ENCODE measurements at places on chromosomes 7 and 10. TPM values are rescaled to one million over a fixed set of nuclear protein-coding genes. Genes with fewer than 3 reads are reported as not detected.
A peak's percentile ranks its signal among the peaks of the same experiment; 100 is the strongest.

DNA sequence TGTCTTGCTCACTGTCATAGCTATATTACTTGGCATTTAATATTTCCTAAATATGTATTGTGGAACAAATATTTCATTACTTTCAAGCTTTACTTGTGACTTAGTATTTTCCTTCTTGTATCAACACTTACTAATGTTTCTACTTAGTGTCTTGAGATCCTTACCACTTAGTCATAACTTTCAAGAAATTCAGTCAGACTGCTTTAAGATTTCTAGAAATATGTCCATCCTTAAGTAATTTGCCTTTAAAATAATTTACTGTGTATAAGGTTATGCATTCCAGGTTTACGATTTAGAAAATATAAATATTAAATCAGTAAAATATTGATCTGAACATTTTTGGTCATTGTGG, 87.3 kb upstream of the CSTF2T start:
- H3K4me1 ChIP-seq, result no peaks in the 10 kb centered on the region
- no peak for DNase-seq
- H3K4me3 ChIP-seq, result no peak overlapping the region

Gene GIMAP8
- 6.7 TPM for total RNA-seq

DNA sequence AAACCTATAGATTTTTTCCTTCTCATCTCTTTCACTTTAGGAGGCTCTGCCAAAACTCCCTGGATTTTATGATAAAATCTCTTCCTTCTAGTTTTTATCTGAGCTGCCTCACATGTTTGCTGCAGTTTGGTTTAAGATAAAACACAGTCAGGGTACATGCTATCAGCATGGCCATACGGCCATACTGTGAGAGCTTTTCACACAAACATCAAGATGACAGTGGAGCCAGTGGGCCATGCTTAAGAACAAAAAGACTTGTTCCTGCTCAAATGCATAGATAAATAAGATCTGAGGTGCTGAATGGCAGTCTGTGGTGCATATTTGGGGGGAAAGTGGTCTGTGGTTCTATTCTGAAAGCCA, 91.0 kb downstream of the ELMO1 start:
- no peak for DNase-seq
- H3K4me1 ChIP-seq, result peaks cover 25% of the 10 kb centered on the region
- no peak overlapping the region for H3K4me3 ChIP-seq
- H3K36me3 ChIP-seq, result no peaks in the 10 kb centered on the region
- H3K27me3 ChIP-seq, result no peaks in the 10 kb centered on the region

Gene GNGT1
- total RNA-seq, result not detected

DNA sequence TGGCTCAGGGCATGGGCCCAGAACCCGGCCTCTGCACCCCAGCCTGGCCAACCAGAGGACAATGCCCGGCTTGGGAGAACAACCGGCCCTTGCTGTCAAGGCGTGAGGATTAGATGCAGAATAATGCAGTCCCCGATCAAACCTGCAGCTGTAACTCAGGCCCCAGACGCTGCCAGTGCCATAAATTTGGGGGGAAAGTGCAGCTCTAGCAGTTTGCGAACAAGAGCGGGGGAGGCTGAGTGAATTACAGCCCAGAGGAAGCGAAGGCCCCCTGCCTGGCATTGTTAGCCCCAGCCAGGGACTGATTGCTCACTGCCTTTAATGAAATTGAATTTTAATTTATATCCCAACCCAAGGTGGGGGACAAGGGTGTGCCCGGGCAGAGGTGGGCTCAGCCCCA, 38.0 kb upstream of the GNA12 start:
- H3K27ac ChIP-seq, result no peak overlapping the region
- no peaks in the 10 kb centered on the region for H3K27me3 ChIP-seq
- H3K4me3 ChIP-seq, result no peak overlapping the region
- peaks cover 18% of the 10 kb centered on the region for H3K4me1 ChIP-seq

DNA sequence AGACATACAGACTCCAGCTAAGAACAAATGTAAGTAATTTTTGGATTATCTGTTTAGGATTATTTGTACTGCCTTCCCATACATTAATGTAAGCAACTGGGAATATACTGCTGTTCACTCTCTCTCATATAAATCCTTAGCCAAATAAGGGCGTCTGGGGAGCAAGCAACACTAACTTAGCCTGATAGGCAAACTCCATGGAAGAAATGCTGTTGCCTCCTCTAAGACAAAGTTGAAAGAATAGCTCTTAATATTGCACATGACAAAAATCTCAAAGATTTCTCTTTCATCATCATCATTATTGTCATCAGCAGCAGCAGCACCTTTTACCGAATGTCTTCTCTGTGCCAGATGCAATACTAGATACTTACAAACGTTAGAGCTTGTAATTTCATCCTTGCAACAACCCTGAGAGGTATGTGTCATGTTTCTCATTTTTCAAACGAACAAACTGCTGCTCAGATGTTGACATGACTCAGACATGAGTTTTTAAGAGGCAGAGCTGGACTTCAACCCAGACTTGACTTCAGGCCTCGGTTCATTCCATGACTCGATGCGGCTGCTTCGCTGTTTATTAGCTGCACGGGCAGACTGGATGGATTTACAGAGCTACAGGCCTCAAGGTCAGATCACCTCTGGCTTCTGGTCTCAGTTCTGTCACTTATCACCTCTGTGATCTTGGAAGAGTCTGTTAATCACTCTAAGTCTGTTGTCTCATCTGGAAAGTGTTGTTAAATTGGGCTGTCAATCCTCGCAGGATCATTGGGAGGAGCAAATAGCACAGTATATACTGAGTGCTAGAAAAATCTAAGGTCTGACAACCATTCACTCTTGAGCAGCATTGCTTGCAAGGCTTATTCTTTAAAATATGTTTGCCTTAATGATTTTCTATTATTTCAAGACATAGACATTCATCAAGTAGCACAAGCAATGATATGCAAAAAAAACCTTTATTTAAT, 126.3 kb upstream of the CELF2 start:
- no peak overlapping the region for H3K4me3 ChIP-seq
- no peaks in the 10 kb centered on the region for H3K36me3 ChIP-seq
- H3K27me3 ChIP-seq, result no peaks in the 10 kb centered on the region
- DNase-seq, result no peak
- H3K4me1 ChIP-seq, result no peaks in the 10 kb centered on the region

Gene DYDC2
- total RNA-seq, result not detected

- no peaks in the 10 kb centered on the region for H3K4me1 ChIP-seq
- no peak for DNase-seq
- H3K36me3 ChIP-seq, result no peaks in the 10 kb centered on the region
Observed at GRCh38 chr10:34864149-34865067, 49.3 kb upstream of the PARD3 start.

Gene STEAP1B
- not detected for total RNA-seq

DNA sequence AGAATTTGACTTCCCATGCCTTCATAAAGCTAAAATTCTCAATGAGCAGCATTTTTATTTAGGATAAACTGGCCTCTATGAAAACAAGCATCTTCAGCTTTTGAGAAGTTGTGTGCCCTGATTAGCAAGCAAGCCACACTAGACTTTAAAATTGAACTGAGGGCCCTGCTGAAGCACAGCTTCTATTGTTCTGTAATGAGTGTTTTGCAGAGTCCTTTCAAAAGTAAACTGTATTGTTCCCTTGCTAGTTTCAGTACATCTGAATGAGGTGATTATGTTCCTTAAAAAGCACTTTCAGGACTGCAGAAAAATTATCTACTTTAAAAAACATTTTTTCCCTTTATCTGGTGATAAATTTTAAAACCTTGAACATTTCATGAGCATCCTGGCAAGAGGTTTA, 113.3 kb upstream of the PRPS1L1 start:
- no peaks in the 10 kb centered on the region for H3K36me3 ChIP-seq
- H3K4me1 ChIP-seq, result no peaks in the 10 kb centered on the region
- H3K27ac ChIP-seq, result no peak overlapping the region
- no peak overlapping the region for H3K4me3 ChIP-seq

- no peak for DNase-seq
- H3K4me1 ChIP-seq, result no peaks in the 10 kb centered on the region
- H3K27ac ChIP-seq, result no peak overlapping the region
- H3K27me3 ChIP-seq, result no peaks in the 10 kb centered on the region
Observed at GRCh38 chr10:128081720-128082119, 44.5 kb downstream of the MKI67 start.

Gene OR2A12
- total RNA-seq, result not detected

DNA sequence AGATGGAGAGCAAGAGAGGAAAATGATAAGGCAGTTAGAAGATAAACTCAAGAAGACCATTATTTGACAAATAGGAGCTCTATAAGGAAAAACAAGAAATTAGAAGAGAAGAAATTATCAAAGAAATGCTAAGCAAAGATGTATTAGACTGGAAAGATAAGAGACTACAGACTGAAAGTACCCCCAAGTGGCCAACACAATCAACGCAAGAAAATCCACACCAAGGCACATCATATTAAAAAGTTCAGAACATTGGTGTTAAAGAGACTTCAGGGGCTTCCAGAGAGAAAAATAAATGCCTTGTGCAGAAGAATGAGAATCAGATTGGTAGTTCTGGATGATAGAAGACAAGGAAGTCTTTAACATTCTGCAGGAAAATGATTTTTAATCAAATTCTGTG, 46.0 kb downstream of the SH2D4B start:
- no peak overlapping the region for H3K4me3 ChIP-seq
- no peaks in the 10 kb centered on the region for H3K27me3 ChIP-seq
- H3K4me1 ChIP-seq, result peaks cover 8% of the 10 kb centered on the region
- no peak for DNase-seq
- no peak overlapping the region for H3K27ac ChIP-seq

Gene PVRIG
- total RNA-seq, result 84.1 TPM

- no peak for DNase-seq
- H3K36me3 ChIP-seq, result no peaks in the 10 kb centered on the region
- H3K27me3 ChIP-seq, result peaks cover 18% of the 10 kb centered on the region
- peak overlapping the region; percentile 7 for H3K4me3 ChIP-seq
- H3K27ac ChIP-seq, result no peak overlapping the region
- peaks cover 16% of the 10 kb centered on the region for H3K4me1 ChIP-seq
Observed at GRCh38 chr10:114403541-114404161, 651 bp downstream of the AFAP1L2 start.

GRCh38 chr10:38038932-38039245, 28.4 kb downstream of the ZNF33A start:
- peak overlapping the region; percentile 81 for H3K27ac ChIP-seq
- H3K4me1 ChIP-seq, result peaks cover 9% of the 10 kb centered on the region
- no peak for DNase-seq
- H3K4me3 ChIP-seq, result peak overlapping the region; percentile 31
- peaks cover 25% of the 10 kb centered on the region for H3K36me3 ChIP-seq

GRCh38 chr10:130463104-130463875, 327.1 kb downstream of the GLRX3 start:
- no peaks in the 10 kb centered on the region for H3K4me1 ChIP-seq
- no peaks in the 10 kb centered on the region for H3K27me3 ChIP-seq
- H3K27ac ChIP-seq, result no peak overlapping the region
- no peak overlapping the region for H3K4me3 ChIP-seq
